ENCODE measurements at places on chromosomes 16 and 17. TPM values are rescaled to one million over a fixed set of nuclear protein-coding genes. Genes with fewer than 3 reads are reported as not detected.

GRCh38 chr16:82322177-82322576 is 152.2 kb upstream of the MPHOSPH6 start:
- H3K36me3 ChIP-seq: no peaks in the 10 kb centered on the region
- no peak overlapping the region for H3K27ac ChIP-seq
- no peaks in the 10 kb centered on the region for H3K4me1 ChIP-seq
- no peak overlapping the region for H3K4me3 ChIP-seq
- DNase-seq: no peak

GRCh38 chr16:17612336-17612735 is 141.6 kb upstream of the XYLT1 start:
- DNase-seq: no peak
- no peaks in the 10 kb centered on the region for H3K36me3 ChIP-seq
- H3K27me3 ChIP-seq: peaks cover 10% of the 10 kb centered on the region

GRCh38 chr16:81318711-81319110 is 3.9 kb downstream of the GAN start:
- H3K27ac ChIP-seq: no peak overlapping the region
- peaks cover 47% of the 10 kb centered on the region for H3K4me1 ChIP-seq
- no peaks in the 10 kb centered on the region for H3K27me3 ChIP-seq
- peaks cover 7% of the 10 kb centered on the region for H3K36me3 ChIP-seq

DNA sequence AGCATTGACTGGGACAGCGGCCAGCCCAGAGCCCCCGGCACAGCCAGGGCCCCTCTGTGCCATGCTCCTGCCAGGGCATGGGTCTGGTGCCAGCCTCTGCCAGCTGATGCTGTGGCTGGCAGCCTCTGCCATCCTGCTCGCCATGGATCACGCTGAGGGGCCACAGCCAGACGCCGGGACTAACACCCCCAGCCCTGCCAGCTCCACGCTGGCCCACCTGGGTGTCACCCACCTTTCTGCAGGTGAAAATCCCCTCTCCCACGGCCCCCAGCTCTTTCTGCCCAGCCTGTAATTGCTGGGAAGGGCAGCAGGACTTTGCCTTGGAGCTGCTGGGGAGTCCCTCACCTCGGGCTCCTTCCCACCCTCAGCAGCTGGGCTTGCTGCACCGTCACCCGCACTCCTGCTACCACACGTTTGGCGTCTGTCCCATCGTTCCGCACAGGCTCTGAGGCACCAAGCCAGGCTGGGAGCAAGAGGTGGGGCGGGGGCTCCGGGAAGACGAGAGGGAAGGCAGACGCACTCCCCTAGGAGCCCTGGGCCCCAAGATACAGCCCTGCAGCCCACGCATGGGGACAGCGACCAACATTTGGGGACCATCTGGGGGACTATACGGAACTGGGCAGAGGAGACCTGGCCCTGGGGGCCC is 42.0 kb upstream of the ACSF3 start:
- H3K27ac ChIP-seq: no peak overlapping the region
- H3K4me3 ChIP-seq: no peak overlapping the region
- H3K27me3 ChIP-seq: no peaks in the 10 kb centered on the region
- no peaks in the 10 kb centered on the region for H3K4me1 ChIP-seq

DNA sequence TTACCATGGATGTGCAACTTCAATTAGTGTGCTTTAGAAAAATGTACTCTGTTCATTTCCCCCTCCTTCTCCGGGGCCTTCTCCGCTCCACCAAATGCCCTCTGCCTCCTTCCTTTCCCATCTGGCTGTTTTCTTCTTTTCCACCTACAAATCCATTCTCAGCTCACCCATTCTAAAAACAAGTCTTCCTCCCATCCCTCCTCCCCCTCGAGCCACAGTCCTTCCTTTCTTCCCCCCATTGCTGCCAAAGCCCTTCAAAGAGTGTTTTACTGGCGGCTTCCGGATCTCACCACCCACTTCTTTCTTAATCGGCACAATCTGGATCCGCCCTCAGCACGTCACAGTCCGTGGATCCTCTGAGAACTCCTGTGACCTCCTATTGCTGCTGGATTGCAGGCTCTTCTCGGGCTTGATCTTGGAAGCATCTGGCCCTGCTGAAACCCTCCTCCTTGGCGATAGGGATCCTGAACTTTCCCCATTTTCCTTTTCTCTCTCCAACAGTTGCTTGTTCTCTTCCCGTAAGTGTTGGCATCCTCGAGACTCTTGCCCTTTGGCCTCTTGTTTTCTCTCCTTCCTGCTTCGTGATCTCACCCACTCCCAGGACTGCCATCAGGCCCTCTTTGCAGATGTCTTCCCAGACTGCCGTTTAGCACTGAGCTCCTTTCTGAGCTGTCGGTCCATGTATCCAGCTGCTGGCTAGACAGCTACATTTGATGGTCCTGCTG is 36.0 kb upstream of the FBXO47 start:
- peaks cover 22% of the 10 kb centered on the region for H3K4me1 ChIP-seq
- H3K27me3 ChIP-seq: peaks cover 6% of the 10 kb centered on the region
- H3K4me3 ChIP-seq: peak overlapping the region; percentile 24
- H3K27ac ChIP-seq: peak overlapping the region; percentile 71
- peak; percentile 28 for DNase-seq

- no peak overlapping the region for H3K27ac ChIP-seq
- peaks cover 16% of the 10 kb centered on the region for H3K4me1 ChIP-seq
- no peak for DNase-seq
Measured at GRCh38 chr16:70455910-70456309, 1.5 kb downstream of the FCSK start.

DNA sequence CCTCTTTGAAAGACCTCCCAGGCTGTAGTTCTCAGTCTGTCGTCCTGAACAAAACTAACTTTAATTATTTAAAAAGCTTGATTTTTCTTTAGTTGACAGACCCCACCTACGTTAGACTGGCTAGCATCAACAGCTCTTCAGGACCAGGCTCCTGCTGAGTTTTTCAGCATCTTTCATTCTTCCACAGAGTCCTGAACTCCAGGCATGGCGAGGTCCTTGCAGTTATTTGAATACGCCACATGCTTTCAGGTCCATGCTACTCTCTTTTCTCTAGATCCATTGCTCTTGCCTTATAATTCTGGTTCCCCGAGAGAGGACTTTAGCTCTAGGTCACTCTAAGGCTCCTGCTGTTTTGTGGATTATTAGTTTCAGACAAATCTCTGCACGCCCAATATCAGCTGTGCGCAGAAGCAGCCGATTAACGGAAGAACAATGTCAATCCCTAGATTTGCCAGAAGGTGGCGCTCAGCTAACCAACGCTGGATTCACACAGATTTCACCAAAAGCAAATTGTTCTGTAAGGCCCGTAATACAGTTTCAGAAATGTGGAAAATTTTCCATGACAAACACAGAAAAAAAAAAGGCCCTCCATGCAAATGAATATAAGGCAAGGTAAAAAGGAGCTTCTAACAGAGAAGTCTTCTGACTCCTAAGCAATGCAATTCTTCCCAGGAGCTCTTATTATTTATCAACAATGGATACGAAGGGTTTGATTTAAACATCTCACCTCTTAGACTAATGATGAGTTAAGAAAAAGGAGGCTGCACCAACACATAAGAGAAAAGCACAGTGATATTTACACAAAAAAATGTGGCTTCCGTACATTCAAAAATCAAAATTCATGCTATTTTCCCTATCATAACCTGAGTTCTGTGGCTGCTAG is 33.5 kb upstream of the BCO1 start:
- no peak overlapping the region for H3K27ac ChIP-seq
- peaks cover 6% of the 10 kb centered on the region for H3K27me3 ChIP-seq
- no peaks in the 10 kb centered on the region for H3K36me3 ChIP-seq
- DNase-seq: no peak
- no peak overlapping the region for H3K4me3 ChIP-seq
- H3K4me1 ChIP-seq: peaks cover 1% of the 10 kb centered on the region

DNA sequence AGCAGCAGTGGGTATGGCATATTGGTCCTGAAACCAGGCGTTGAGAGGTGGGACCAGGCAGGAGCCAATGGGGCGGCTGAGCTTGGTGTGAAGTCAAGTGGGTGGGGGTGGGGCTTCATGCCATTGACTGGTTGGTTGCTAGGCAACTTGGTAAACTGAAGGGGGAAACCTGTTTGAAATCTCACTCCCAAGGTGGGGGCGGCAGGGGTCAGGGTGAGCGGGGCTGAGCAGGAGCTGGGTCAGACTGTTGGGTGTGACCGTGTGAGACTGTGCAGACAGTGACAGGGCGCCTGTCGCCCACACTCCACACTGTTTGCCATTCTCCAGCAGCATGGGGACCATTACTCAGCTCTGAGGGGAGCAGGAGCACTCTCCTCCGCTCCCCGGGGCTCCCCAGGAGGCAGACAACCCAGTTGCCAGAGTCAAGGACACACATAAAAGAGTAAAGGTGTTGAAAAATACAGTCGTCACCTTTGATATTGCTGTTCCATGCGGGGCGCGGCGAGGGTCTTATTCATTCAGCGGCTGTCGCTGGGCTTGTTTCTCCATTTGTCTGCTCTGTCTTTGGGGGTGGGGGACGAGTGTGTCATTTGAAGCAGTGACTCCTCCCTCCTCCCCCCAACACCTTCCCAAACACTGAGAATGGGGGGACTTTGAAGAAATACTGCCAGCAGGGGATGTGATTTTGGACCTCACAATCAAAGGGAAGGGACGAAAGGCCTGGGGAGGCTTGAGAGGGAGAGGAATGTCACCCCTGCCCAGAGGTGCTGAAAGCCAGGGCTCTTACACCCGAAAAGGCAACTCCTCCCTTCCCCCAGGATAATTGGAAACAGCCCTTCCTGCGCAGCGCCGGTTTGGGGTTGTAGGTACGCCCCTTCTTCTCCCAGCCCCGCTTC is 1.2 kb upstream of the EFNB3 start:
- DNase-seq: no peak
- H3K27me3 ChIP-seq: peaks cover 39% of the 10 kb centered on the region
- no peak overlapping the region for H3K27ac ChIP-seq
- H3K36me3 ChIP-seq: peaks cover 29% of the 10 kb centered on the region
- H3K4me1 ChIP-seq: peaks cover 9% of the 10 kb centered on the region

DNA sequence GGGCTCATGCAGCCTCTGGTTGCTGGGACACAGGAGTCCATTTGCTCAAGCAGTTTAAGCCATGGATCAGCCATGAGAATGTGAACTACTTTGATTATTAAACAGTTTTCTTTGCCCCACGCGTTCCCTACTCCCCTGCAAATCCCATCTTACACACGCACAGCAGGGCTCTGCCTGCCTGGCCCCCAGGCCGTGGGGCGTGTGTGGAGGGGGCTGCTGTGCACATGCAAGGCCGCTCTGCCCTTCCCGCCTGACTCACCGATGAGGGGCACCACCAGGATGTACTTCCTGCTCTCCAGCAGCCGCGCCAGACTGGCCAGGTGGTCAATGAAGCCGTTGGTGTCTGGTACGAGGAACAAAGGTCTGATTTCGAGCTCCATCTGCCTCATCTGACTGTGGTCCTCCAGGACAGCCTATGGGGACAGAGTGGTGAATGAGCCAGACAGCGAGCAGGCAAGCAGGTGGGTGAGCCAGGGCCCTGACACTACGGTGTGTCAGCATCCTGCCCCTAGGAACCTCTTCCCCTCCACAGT is 13.7 kb downstream of the HIC1 start:
- no peak for DNase-seq
- peaks cover 68% of the 10 kb centered on the region for H3K4me1 ChIP-seq

DNA sequence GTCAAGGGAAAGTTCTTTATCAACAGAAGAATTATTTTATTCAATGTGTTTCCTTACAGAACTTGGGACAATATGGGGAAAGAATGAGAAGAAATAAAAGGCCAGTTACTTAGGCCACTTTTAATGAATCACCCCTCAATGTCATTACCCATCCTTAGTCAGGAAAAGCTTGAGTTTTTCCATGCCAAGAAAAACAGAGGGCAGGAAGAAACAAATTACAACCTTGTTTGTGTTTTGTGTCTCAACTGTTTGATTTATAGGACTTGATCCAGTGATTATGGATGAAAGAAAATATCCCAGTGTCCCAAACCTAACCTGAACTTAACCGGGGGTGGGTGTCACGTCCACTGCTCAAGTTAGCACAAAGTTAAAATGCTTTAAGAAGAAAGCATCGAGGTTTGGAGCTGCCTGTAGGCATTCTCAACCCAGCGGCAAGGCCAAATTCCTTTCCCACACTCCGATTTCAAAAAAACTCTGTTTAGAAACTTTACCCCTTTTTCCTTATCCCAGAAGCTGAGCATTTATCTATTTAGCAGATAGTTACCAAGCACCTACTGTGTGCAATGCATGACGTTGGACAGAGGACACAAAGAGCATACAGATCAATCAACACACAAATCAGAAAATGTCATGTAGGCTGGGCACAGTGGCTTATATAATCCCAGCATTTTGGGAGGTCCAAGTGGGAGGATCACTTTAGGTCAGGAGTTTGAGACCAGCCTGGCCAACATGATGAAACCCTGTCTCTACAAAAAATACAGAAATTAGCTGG is 14.0 kb upstream of the CYB5B start:
- no peak overlapping the region for H3K4me3 ChIP-seq
- H3K27ac ChIP-seq: no peak overlapping the region
- no peak for DNase-seq
- no peaks in the 10 kb centered on the region for H3K36me3 ChIP-seq
- H3K4me1 ChIP-seq: peaks cover 12% of the 10 kb centered on the region

- H3K36me3 ChIP-seq: no peaks in the 10 kb centered on the region
- H3K4me1 ChIP-seq: peaks cover 3% of the 10 kb centered on the region
- H3K27ac ChIP-seq: no peak overlapping the region
- no peak for DNase-seq
- H3K27me3 ChIP-seq: no peaks in the 10 kb centered on the region
Measured at GRCh38 chr16:19488213-19488640, 33.7 kb downstream of the GDE1 start.

DNA sequence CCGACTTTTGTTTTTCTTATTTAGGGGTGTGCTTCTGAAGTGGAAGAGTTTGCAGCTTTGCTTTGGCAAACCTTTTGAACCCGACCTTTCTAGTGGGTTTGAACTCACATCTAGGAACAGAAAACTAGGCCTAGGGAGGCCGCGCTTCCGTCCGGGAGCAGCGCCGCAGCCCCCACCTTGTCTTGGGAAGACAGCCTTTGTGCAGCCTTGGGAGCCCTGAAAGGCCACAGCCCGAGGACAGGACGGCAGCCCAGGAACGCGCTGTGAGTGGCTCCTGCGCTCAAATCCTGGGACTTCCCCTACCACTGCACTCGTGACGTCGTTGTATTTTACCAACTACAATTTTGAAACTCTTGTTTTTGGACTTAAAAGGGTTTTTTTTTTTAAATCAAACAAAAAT is 53.7 kb upstream of the ZNF267 start:
- H3K36me3 ChIP-seq: no peaks in the 10 kb centered on the region
- H3K27ac ChIP-seq: no peak overlapping the region
- H3K4me3 ChIP-seq: no peak overlapping the region
- no peaks in the 10 kb centered on the region for H3K27me3 ChIP-seq
- H3K4me1 ChIP-seq: no peaks in the 10 kb centered on the region

GRCh38 chr16:7853197-7853596 is 520.6 kb downstream of the RBFOX1 start:
- no peaks in the 10 kb centered on the region for H3K4me1 ChIP-seq
- no peaks in the 10 kb centered on the region for H3K36me3 ChIP-seq
- H3K4me3 ChIP-seq: no peak overlapping the region
- no peaks in the 10 kb centered on the region for H3K27me3 ChIP-seq

GRCh38 chr17:75731086-75731715 is 9.9 kb downstream of the ITGB4 start:
- H3K4me1 ChIP-seq: peaks cover 1% of the 10 kb centered on the region
- H3K4me3 ChIP-seq: no peak overlapping the region
- H3K27me3 ChIP-seq: no peaks in the 10 kb centered on the region
- no peaks in the 10 kb centered on the region for H3K36me3 ChIP-seq
- DNase-seq: no peak
- H3K27ac ChIP-seq: no peak overlapping the region

GRCh38 chr17:20291853-20292252 is 175.5 kb downstream of the LGALS9B start:
- DNase-seq: no peak
- peaks cover 6% of the 10 kb centered on the region for H3K36me3 ChIP-seq
- H3K27me3 ChIP-seq: no peaks in the 10 kb centered on the region
- H3K4me3 ChIP-seq: no peak overlapping the region
- H3K27ac ChIP-seq: no peak overlapping the region

The KCNJ18 gene
- total RNA-seq: not detected

The LITAFD gene
- not detected for total RNA-seq

Measured in activated T-helper 2 cell treated with anti-CD3 and anti-CD28 coated beads, Interferon-gamma antibody, Interleukin-2, Interleukin-4, amounts not matched to agents 10 μg/mL and 5 μg/mL and 100 μg/mL, durations not matched to agents 14 hours and 24 hours and 36 hours (primary cell).